ENCODE measurements at places on chromosomes 4 and X. TPM values are rescaled to one million over a fixed set of nuclear protein-coding genes. Genes with fewer than 3 reads are reported as not detected.

The ZGRF1 gene
- total RNA-seq: 10.4 TPM

The ADH1A gene
- total RNA-seq: not detected

The SMIM10L2A gene
- 0.25 TPM for total RNA-seq

The COL4A5 gene
- 39.4 TPM for total RNA-seq

The MTTP gene
- total RNA-seq: 0.23 TPM

The FDCSP gene
- total RNA-seq: 0.45 TPM

The CLDN22 gene
- total RNA-seq: not detected

The GSTCD gene
- total RNA-seq: 11.2 TPM

The PPP4R3C gene
- total RNA-seq: 0.04 TPM

The BCLAF3 gene
- 1.9 TPM for total RNA-seq

The OTUD6A gene
- not detected for total RNA-seq

The SLC38A5 gene
- total RNA-seq: 0.04 TPM

The GRIA2 gene
- total RNA-seq: not detected

GRCh38 chr4:123018396-123018775, 96.0 kb upstream of the NUDT6 start:
- DNase-seq: no peak

GRCh38 chrX:135740681-135741149, 27.3 kb downstream of the CT45A1 start:
- peak; percentile 47 for DNase-seq

DNA sequence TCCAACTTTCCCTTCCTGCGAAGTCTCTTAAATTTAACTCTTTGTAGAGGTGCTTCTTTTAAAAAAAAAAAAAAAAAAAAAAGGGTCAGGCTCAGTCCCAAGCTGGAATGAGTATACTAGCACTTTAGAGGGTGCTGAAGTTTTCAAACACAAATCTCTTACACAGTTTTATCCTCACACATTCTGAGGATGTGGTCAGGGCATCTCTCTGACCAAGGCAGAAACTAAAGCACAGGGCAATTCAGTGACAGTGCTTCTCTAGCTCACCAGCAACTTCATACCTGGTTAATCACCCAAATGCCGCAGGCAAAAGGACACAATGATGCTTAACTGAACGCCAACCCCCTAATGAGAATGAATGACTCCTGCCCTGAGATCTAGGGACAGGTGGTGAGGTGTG, 9.8 kb upstream of the PGM2 start:
- DNase-seq: no peak

DNA sequence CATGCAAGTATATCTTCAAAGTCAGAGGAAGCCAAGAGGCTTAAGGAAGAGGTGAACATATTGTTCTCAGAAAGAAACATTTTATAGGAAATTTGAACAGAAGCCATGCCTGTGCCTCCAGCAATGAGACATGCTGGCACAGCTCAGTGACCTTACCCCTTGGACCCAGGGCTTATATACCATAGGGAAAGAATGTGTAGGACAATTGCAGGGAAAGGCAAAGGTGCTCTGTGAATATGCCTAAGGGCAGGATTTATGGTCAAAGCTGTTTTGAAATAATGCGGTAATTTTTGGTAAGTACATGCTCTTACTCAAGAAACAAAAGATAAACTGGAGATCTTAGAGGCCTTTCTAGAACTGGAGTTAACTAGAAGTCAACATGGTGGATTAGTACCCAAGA, 568.8 kb downstream of the GRID2 start:
- no peak for DNase-seq

DNA sequence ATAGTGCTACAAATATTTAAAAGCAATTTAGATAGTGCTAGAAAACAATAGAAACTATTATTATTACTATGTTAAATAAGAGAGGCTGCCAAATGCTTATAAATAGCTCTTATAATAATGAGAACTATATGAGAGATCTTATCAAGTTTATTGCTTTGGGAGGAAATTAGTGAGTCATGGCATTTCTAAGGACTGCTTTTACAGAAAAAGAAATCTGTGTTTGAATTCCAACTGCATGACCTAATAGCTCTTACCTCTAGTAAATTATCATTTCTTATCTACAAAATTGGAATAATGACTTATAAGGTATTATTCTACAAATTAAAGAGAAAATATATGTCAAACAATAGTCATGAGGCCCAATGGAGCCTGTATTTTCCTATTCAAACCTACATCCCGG, 177.2 kb downstream of the GABRG1 start:
- peak; percentile 7 for DNase-seq

DNA sequence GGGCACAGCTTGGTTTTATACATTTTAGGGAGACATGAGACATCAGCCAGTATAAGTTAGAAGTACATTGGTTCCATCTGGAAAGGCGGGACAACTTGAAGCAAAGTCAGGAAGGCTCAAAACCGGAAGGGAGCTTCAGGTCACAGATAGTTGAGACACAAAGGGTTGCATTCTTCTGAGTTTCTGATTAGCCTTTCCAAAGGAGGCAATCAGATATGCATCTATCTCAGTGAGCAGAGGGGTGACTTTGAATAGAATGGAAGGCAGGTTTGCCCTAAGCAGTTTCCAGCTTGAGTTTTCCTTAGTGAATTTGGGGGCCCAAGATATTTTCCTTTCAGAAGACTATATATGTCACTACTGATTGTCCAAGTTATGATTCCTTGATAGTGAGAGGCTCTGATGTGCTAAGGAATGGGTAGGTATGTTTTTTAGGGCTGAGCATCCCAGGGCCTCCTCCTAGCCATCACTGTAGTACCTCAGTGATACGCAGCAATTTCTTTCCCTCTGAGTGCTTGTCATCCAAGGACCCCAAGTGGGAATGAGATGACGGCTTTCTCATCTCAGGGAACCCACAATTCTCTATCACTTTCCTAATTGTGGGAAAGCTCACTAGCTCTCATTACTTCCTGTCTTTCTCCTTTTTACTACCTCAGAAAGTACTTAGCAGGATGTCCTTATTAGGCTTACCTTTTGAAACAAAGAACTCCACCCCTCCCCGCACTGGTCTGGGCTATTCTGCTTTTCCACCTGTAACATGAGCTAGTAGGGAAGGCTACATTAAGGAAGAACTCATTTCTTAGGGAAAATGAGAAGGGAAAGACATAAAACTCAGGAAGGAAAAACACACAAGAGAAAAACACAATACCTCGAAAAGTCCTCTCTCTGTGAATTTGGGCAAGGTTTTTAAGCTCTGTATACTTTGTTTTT, 632.7 kb downstream of the RAPGEF2 start:
- no peak for DNase-seq

DNA sequence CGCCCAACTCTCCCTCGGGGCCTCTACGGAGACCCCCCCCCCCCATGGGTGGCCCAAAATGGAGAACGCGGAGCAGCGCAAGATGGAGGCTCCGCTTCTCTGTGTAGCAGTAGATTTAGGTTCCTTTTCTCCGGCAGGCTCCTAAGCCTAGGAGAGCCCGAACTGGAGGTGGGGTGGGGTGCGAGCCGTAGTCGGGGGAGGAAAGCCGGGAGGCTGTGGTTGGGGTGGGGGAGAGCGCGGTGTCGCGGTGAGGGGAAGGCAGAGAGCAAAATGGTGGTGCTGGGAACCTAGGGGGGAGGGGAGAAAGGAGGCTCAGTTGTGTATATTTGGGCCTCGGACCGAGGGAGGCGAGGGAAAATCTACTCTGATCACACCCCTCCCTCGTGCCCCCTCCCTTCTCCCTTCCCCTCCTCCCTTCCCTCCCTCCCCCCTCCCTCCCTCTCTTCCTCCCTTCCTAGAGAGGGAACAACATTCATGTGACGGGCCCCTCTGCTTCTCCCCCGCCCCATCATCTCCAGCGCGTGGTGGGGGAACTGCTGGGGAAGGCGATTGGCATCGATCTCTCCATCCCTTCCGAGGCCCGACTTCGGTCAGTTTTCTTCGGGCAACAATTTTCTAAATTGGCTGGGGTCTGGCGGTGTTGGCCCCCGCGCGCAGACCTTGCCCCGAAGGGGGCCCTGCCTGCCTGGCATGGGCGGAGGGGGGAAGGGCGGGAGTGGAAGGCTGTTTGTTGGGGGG, at the start of gene STAG2:
Gene STAG2 (plus strand): TSS at position 439 of the 738 bp plus-strand sequence. CDS start 60,922 bp downstream, outside the sequence.
- DNase-seq: peak; percentile 88

GRCh38 chrX:79153348-79153747, 8.9 kb downstream of the GPR174 start:
- DNase-seq: no peak

GRCh38 chr4:5812506-5813229, 80.2 kb downstream of the CRMP1 start:
- DNase-seq: peak; percentile 70

- no peak for DNase-seq
Measured at GRCh38 chr4:15385928-15386327, 41.9 kb upstream of the C1QTNF7 start.

DNA sequence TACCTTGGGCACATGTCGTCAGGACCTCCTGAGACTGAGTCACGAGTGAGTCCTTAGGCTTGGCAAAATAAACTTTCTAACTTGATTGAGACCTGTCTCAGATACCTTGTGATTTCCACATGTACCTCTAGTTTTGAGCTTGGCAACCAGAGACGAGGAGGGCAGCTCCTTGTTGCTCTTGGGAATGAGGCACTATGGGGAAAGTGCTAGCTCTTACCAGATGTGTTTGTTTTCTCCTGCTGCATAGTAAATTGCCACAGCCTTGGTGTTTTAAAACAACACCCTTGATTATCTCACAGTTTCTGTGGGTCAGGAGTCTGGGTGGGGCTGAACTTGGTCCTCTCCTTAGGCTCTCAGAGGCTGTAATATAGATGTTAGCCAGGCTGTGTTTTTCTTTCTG, 59.1 kb upstream of the MAML3 start:
- DNase-seq: no peak

DNA sequence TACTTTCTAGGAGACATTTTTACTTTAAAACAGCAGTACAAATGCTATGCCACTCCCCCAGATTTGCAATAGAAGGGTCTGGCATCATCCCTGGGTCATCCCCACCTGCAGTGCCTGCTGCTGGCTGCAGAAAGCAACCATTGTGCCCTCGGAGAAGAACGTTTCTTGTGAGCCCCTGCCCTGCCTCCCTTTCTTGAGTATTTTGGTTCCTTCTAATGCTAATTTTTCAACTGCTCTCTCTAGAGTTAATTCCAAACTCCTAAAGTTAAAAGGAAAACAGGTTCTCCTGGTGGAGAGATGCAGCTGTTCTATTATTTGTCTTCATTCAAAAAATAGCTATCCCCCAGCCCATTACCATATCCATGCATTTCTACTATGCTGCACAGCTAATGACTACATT, 107.1 kb downstream of the IDS start:
- DNase-seq: no peak

DNA sequence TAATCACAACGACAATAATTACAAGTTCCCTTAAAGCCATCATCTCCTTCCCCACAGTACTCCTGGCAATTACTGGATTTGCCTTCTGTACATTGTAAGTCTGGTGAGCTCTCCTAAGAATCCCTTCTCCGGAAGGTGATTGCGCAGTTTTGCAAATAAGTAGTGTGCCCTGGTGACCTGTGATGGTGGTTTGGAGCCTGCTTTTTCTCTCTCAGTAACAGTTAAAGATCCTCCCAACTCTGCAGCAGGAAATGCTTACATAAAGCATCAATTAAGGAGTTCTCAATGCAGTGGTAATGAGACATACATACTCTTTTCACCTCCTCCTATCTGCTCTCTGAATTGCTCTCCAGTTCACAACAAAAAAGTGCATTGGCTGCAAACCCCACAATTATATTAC, 159.7 kb downstream of the SH2D1A start:
- no peak for DNase-seq

DNA sequence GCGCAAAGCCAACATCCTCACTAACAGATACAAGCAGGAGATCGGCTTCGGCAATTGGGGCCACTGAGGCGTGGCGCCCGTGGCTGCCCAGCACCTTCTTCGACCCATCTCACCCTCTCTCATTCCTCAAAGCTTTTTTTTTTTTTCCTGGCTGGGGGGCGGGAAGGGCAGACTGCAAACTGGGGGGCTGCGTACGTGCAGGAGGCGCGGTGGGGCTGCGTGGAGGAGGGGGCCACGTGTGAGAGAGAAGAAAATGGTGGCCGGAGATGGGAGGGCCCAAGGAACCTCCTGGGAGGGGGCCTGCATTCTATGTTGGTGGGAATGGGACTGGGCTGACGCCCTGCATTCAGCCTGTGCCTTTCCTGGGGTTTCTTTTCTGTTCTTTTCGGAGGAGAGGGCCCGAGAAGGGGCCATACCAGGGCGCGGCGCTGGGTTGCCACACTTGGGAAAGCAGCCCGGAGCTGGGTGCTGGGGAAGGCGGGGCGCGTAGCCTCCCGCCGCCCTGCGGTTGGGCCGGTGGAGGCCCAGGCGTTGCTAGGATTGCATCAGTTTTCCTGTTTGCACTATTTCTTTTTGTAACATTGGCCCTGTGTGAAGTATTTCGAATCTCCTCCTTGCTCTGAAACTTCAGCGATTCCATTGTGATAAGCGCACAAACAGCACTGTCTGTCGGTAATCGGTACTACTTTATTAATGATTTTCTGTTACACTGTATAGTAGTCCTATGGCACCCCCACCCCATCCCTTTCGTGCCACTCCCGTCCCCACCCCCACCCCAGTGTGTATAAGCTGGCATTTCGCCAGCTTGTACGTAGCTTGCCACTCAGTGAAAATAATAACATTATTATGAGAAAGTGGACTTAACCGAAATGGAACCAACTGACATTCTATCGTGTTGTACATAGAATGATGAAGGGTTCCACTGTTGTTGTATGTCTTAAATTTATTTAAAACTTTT, 4.5 kb downstream of the MID1IP1 start:
- peak; percentile 59 for DNase-seq

GRCh38 chr4:150886597-150886996, 128.5 kb downstream of the LRBA start:
- no peak for DNase-seq

- DNase-seq: no peak
Measured at GRCh38 chr4:7160951-7161440, 31.3 kb upstream of the SORCS2 start.

GRCh38 chr4:140662082-140662869, 93.5 kb upstream of the UCP1 start:
- DNase-seq: no peak

GRCh38 chr4:158161551-158162354, 11.1 kb downstream of the GASK1B start:
- peak; percentile 79 for DNase-seq
